ENCODE measurements at places on chromosomes 13 and 19.

DNA sequence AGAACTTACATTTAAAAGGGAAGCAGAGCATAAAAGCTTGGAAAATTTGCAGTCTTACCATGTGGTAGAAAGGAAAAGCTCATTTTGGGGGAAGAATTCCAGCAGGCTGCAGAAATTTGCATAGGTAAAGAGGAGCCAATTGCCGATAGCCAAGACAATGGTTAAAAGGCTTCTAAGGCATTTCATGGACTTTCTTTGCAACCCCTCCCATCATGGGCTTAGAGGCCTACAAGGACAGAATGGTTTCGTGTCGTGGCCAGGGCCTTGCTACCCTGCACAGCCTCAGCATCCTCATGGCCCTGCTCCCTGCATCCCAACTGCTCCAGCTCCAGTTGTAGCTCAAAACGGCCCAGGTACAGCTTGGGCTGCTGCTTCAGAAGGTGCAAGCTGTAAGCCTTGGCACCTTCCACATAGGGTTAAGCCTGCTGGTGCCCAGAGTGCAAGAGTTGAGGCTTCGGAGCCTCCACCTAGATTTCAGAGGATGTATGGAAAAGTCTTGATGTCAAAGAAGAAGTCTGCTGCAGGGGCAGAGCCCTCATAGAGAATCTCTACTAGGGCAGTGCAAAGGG, 420.3 kb downstream of the PCDH17 start:
- DNase-seq, result no peak

GRCh38 chr19:54425382-54425723, 10.1 kb downstream of the TTYH1 start:
- no peak for DNase-seq

- DNase-seq, result no peak
Measured at GRCh38 chr13:90968166-90968904, 379.2 kb upstream of the MIR17HG start.

DNA sequence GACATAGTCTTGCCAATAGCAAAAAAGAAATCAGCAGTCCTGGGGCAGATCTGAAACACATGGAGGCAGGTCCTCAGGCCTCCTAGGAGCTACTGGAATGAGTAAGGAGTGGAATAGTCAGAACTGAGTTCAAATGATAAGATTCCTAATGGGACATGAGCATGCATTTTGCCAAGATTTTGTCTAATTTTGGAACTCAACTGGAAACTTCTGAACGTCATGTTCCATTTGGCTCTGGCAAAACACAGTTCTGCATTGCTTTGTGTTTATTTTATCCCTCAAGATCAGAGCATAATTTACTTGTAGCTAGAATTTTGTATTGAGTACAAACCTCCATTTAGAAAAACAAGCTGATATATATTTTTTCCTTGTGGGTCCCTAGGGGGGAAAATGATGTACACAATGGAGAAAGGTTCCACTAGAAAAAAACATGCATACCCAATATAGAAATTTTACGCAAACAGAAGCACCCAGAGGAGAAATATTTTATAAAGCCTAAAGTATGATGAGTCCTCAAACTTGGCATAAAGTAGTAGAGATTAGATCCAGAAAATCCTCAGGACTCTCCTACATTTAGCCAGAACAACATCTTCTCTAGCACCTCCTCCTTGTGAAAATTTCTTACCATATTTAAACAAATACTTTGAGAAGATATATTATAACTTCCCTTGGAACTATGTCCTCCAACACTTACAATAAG, 149.0 kb upstream of the SERP2 start:
- DNase-seq, result no peak

GRCh38 chr19:46515879-46516350, 20.2 kb upstream of the PNMA8B start:
- DNase-seq, result no peak

DNA sequence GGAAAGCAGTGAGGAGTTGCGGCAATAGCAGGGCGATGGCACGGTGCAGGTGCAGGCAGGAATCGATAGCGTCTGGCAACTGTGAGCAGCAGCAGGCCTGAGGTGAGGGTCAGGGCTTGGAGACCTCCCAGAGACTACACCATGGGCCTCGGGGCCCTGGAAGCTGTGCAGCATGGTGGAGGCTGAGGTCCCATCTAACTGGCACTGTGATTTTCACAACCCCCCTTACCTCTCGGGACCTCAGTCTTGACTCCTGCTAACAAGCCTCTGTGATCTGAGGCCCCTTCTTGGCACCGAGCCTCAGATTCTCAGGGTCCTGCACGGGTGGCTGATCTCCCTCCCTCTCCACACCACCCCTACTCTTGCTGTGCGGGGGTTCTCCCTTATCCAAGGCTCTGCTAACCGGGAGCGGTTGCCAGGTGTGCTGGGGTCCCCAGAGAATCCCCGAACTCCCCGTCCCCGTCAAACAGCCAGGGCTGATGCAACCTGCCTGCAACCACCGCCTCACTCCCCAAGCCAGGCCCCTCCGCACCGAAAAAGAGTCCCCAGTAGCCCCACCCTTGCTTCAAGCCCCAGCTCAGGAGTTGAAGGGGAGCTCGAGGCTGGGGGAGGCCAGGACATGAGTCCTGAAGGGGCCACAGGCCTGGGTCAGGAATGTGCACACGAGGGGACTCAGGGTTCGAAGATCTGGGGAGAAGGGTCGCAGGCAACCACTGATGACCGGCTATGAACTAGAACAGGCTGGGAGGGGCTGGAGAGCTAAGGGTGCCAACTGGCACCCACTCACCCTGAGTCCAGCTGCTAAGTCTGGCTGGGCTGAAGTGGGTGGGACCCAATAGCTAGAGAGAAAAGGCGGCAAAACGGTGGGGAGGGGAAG, 4.8 kb upstream of the ATF5 start:
- DNase-seq, result no peak

GRCh38 chr13:110496281-110496680, 65.2 kb downstream of the RAB20 start:
- DNase-seq, result no peak

DNA sequence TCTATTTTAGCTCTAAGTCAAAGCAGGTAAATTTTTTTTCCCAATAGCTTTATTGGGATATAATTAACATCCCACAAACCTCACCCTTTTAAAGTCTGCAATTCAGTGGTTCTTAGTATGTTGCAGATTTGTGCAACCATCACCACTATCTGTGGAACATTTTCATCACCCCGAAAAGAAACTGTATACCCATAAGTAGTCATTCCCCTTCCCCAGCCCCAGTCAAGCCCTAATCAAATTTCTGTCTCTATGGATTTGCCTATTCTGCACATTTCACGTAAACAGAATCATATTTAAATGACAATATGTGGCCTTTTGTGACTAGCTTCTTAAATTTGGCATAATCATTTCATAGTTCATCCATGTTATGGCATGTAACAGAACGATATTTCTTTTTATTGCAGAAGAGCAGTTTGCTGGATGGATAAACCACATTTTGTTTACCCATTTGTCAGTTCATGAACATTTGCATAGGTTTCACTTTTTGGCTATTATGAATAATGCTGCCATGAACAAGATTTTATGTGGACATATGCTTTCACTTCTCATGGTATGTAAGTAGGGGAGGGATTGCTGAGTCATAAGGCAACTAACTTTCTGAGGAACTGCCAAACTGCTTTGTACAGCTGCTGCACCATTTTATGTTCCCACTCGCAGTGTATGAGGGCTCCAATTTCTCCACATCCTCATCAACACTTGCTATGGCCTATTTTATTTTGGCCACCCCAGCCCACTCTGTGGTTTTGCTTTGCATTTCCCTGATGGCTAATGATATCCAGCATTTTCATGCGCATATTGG, 10.9 kb downstream of the SLC46A3 start:
- DNase-seq, result no peak

DNA sequence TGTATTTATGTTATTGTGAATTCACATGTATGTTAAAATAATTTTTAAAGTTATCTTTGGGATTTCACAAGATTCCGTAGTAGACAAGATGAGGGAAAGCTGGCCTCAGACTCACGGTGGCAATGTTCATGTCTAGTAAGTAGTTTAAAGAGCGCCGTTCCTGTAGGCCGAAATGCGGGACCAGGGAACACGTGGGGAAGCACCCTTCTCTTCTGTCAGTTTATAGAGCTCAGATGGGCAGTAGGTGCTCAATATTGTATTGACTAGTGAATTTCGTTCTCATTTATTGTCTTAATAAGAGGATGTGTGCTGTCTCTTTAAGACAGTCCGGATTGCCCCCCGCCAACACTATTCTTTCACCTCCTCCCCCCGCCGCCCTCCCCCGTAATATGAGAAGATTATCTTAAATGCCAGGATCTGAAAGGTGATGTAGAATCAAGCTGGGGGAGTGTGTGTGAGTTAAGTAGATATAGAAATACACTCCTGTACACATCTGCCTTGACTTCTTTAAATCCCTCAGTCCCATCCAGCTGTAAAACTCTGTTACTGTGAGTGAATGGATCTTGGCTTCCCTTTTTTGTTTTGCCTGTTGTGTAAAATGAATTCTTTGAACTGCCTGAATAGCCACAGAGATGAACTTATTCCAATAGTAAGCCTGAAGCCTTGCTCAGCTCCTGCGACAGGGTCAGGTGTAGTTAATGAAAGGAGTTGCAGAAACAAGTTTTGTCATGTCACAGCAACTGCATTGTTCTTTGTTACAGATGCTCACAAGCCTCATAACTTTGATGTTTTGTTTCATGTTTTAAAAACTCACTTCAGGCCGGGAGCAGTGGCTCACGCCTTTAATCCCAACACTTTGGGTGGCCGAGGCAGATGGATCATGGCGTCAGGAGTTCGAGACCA, 1.3 kb downstream of the LAMP1 start:
- DNase-seq, result no peak

GRCh38 chr13:22141716-22142115, 470.8 kb downstream of the FGF9 start:
- DNase-seq, result no peak

DNA sequence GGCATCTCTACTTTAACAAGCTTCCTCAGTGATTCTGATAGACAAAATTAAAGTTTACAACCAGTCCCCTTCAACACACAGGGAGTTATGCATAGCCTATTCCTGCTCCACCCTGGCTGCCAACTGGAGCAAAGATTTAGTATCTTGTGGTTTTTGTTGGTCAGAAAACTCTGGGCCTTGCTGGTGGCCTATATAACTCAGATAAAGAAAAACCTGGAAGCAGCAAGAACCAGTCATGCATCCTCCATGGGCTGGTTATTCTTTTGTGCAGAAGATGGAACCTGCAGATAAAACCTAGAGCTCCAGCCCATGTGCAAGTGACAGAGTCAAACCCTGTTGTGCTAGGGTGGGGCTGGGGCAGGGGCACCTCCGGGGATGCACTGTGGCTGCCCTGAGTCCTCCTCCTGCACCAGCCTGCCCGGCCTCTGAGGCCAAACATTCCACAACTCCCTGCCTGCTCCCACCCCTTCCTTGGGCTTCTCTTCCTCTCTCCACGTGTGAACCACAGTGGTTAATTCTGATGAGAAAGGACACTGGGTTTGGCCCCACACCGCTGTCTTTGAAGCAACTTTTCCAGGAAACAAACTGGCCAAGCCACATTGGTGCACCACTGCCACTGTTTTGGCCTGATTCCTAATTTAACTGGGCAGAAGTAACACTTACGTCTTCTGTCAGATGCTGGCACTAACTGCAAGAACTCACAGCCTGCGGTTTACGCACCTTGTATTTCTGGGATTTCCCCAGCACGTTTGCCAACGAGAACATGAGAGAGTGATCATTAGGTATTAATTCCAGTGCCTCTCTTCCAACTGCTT, 23.3 kb upstream of the GGACT start:
- no peak for DNase-seq

DNA sequence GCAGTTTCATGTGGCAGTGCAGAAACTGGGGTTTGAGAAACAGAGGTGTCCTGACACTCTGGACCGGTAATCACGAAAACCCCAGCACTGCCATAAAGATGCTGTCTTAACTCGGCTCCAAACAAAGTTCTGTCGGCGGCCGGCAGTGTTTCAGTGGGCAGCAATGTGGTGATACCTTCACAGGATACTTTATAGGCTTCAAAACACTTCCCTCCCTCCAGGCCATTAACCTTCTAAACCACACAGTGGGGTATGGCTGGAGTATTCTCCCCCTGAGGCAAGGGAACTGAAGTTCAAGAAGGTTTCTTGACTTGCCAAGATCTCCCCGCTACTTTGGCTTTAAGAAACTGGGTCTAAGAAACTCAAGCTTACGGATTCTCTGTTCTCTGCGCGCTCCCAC, 1.1 kb downstream of the RUBCNL start:
- DNase-seq, result no peak

GRCh38 chr13:42740753-42741152, 40.6 kb upstream of the FAM216B start:
- DNase-seq, result no peak

DNA sequence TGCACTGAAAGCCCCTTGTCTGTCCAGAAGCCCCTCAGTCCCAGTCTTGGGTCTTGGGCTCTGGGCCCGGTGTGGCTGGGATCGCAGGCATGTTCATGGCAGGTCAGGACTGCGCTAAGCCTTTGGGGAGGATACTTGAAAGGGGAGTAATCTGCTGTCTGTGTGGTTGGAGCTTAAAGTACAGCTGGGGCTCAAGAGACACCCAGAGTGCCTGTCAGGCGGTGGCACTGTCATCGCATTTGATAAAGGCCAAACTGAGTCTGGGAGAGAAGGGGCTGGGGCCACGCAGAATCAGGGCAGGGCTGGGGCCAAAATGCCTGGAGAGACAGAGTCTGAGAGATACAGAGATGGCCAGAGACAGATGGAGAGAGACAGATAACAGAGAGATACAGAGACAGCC, 4.2 kb upstream of the CILP2 start:
- no peak for DNase-seq

GRCh38 chr13:72849571-72849970, 67.6 kb downstream of the PIBF1 start:
- DNase-seq, result no peak
